ENCODE measurements at places on chromosomes 3 and 15.

- peak; percentile 22 for DNase-seq
These were observed 3.3 kb downstream of the CRYGS start for GRCh38 chr3:186540835-186541226.

- DNase-seq, result no peak
These were observed 289.8 kb downstream of the ARPP21 start for GRCh38 chr3:35929158-35929557.

DNA sequence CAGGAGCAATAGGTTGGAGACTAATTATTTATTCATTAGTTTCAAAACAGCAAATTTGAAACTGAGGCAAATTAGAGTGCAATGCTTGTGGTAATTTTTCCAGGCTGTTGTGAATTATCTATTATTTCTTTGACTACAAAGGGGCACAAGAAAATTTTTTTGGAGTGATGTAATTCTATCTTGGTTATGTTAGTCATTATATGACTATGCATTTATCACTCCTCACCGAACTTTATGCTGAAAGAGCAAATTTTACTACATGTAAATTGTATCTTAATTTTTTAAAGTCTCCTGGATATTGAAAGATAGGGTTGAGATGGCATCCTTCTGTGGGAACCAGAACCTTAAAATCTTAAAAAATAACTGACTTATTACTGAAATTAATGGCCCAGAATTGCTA lies 320.0 kb upstream of the ROBO1 start:
- peak; percentile 3 for DNase-seq

DNA sequence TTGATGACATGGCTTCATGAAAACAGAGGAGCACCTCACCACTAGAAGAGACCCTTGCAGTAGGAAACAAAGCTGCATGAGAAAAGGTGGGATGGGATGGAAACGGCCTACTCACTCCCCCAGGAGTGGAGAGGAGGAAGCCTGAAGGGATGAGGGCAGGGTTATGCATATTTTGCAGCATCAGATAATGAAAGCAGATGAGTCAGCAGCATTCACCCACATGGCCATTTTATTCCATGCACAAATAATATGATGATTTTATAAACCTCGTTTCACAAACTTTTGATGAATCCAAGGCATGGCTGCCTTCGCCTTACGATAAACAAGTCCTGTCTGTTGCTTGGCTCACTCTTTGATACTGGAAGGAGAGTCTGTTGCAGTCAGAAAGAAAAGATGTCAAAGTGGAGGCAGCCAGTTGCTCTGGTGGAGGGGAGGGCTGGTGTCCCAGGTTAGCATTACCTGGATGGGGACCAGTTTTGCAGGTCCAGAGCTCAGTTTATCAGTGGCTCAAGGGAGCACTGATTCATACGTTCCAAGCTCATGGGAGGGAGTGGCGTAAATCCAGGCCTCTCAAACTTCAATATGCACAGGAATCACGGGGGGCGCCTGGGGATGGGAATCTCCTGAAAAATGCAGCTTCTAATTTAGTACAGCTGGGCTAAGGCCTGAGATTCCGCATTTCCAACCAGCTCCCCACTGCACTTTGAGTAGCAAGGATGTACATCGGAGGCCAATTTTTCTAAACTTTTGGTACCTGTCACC lies 9.2 kb upstream of the EHD4 start:
- DNase-seq, result no peak

DNA sequence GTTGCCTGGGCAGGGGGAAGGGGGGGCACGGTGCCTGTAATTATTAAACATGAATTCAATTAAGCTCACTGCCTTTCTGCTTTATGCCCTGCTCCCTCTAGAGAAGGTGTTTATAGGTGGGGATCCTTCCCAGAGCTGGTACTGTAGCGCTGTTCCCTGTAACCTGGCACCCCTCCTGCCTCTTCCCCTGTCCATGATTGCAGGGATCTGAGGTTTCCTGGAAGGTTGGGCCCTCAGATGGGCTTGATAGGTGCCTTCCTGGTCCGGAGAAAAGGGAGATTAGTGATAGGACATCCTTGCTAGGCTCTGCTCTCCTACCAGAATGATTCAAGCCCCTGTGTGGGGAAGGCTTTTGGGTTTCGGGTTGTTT lies 2.1 kb upstream of the FAM131A start:
- DNase-seq, result no peak

DNA sequence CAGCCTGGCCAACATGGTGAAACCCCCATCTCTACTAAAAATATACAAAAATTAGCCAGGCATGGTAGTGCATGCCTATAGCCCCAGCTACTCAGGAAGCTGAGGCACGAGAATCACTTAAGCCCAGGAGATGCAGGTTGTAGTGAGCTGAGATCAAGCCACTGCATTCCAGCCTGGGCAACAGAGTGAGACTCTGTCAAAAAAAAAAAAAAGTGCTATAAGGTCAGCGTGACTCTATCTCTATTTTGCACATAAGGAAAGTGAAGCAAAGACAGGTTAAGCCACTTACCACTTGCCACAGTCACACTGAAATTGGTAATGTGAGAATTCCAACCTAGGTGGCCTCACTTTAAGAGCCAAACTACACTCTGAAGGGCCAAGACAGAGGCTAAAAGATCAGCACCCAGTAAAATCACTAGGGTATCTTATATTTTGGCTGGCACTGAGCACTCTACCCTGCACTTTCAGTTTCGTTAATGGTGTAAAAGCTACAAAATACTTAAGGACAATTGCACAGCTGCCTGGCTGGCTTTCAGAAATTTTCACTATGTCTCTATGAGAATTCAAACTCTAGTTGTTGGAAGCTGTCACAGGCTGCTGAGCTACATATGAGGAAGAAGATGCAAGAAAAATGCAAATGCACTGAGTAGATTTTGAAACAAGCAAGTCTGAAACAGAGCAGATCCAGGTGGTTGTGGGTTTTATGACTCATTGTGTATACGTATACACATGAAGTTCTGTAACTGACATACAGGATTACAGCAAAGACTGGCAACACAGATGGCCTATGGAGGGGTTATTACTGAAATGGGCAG lies 32.7 kb downstream of the TRANK1 start:
- peak; percentile 46 for DNase-seq

- DNase-seq, result no peak
These were observed 81.8 kb downstream of the MYH15 start for GRCh38 chr3:108428586-108428985.

- DNase-seq, result no peak
These were observed 72.9 kb upstream of the MNS1 start for GRCh38 chr15:56537881-56538280.

DNA sequence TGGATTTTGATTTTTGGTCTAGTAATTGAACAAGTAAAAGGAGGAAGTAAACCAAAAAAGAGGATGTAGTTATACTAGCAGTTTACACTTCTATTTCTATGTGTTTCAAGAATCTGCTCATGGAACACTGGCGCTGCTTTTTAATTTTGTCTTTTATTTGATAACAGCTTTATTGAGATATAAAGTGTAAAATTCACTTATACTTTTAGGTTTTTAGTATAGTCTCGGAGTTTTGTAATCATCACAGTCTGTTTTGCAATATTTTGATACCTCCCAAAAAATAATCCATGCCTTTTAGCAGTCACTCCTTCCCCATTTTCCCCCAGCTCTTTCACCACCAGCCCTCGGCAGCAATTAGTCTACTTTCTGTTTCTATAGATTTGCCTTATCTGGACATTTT lies 18.0 kb downstream of the UBE2E2 start:
- no peak for DNase-seq

DNA sequence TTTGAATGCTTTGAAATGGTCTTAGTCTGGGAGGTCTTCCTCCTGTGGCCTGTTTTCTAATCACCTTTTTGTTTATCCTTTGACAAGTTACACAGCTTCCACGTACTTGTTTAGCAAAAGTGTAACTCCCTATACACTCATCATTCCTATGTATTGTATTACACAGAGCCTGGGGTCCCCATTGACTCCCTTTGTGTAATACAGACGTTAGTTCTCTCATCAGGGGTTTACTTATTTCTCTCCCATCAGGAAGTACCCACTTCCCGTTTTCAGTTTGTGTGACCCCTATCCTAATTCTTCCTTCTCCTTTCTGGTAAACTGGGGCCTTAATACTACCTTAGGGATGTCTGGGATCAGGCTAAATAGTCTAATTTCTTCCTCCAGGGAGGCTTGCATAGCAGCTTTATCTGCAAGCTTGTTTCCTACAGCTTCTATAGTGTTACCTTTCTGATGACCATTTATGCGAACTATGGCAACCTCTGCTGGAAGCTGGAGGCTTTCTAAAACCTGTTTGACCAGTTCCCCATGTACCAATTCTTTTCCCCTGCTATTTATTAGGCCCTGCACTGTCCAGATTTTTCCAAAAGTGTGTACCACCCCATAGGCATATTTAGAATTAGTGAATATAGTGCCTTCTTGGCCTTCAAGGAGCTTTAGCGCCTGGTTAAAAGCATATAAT lies 22.4 kb downstream of the ARL8B start:
- no peak for DNase-seq

DNA sequence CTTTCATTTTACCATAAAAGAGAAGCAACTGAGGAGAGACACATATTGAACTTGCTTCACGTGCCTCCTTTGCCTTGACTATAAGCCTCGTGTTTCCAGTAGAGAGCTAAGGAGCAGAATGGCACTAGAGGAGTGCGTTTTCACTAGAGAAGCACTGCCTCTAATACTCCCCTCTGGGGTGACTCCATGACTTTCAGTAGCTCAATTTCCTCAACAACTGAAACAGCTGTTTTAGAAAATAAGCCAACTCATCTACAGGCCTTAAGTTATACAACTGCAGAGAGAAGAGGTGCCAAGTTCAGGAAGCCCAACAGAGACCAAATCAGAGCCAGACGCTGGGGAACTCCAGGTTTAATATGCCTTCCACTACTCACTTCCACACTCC lies 1.9 kb downstream of the UBP1 start:
- no peak for DNase-seq

DNA sequence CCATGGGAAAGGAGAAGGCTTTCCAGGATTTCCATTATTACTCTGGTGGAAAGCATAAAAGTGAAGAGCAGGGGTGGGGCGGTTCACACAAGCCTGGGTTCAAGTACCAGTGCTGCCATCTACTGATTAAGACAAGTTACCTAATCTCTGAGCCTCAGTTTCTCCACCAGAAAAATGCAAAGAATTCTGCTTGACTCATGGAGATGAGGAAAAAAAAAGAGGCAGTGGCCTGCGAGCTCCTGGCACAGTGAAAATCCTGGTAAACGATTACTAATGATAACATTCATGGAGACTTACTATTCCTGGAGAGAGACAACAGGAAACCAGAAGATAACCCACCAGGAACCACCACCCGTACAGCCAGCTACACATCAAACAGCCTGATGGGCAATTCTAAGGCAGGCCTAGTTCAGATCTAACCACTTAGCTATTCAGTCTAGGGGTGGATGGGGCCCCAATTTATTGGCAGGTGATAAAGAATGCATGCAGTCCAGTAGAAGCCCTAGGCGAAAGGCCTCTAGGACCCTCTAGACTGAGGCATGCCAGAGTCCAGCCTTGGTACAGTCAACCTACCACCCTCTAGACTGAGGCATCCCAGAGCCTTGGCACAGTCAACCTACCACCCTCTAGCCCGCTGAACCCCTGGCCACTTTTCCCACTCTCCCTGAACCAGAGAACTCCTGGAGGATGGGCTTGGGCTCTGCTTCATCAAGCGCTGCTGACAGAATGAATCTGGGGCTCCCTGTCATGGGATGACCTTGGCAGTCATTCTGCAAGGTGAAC lies 2.5 kb downstream of the AMOTL2 start:
- DNase-seq, result no peak

DNA sequence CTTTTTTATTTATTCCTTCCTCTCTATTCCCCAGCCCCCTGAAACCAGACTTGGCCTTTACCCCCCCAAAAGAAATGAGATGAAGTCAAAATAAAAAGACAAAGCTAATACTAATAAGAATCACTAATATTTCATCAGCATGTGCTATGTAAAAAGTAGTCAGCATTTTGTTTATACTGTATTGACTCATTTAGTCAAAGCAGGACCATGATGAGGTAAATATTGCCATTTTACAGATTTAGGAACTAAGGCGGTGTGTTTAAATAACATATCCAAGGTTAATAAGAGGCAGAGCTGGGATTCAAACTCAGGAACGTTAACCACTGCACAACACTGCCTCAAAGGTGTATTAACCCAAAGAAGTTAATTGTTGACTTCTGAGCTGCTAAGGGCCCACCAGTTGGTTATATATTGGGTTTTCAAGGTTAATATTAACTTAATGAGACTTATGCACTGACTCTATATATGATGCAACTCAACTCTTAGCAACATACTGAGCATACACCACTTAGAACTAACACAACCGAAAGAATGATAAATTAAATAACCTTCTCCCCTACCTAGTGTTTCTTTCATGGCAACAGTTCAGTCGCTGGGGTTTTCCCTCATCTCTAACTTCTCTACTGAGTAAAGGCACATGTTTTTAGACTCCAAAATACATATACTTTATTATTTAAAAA lies 34.7 kb downstream of the FOXP1 start:
- DNase-seq, result no peak

GRCh38 chr3:189567322-189567721 lies 63.9 kb upstream of the TP63 start:
- DNase-seq, result no peak

DNA sequence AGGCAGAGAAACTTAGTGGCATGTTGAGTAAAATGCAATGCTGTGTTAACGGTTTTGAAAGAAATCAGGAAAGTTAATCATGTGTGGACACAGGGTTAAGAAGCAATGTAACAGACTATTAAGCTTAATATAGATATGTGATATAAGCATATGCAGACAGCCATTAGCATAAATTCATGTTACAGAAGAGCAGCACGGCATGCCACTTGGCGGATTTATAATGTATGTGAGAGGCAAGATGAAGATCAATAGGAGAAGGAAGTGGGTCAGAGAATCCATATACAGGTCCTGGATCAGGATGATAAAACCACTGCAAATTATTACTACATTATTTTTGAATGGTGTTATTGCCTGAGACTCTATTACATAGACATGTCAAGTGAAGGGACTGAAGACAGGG lies 694.3 kb downstream of the MCTP2 start:
- no peak for DNase-seq

DNA sequence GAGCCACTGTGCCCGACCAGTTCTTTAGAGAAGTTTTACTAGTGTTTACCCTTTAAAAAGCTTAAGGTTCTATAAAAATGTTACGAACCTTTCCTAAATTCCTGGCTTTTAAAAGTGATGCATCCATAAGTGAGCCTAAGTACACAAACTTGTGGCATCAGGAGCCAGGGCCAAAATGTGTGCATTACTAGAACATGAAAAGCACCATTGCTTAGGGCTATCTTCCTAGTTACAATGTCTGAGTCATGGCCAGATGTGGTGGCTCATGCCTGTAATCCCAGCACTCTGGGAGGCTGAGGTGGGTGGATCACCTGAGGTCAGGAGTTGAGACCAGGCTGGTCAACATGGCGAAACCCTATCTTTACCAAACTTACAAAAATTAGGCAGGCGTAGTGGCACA lies 39.9 kb downstream of the LEO1 start:
- DNase-seq, result no peak

DNA sequence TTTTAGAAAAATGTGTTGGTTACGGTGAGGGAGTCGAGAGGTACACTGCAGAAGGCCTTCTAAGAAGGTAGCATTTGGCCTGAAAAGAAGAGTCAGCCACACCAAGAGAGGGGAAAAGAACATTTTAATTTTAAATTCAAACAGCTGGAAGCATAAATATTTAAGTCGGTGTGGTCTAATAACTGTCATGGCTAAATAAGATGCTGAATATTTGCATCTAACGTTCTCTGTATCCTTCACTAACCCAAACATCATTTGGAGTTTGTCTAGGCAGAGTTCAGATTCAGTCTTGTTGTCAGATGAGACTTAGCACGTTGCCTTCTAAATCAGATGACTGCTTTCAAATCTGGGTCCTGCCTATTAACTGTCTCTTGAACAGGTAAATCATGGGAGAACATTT lies 583.3 kb downstream of the DIPK2A start:
- DNase-seq, result no peak

GRCh38 chr3:66662894-66663293 lies 162.1 kb upstream of the LRIG1 start:
- DNase-seq, result no peak
